ENCODE measurements at places on chromosomes 2 and 18. TPM values are rescaled to one million over a fixed set of nuclear protein-coding genes. Genes with fewer than 3 reads are reported as not detected.

- H3K27ac ChIP-seq = no peak overlapping the region
- H3K4me3 ChIP-seq = no peak overlapping the region
- H3K36me3 ChIP-seq = no peaks in the 10 kb centered on the region
- DNase-seq = no peak
- no peaks in the 10 kb centered on the region for H3K27me3 ChIP-seq
Measured at GRCh38 chr2:186101616-186102015, 363.0 kb downstream of the FSIP2 start.

GRCh38 chr18:67276638-67277037, 239.9 kb downstream of the DSEL start:
- no peak overlapping the region for H3K4me3 ChIP-seq
- no peak for DNase-seq
- no peaks in the 10 kb centered on the region for H3K27me3 ChIP-seq
- H3K4me1 ChIP-seq = no peaks in the 10 kb centered on the region
- no peak overlapping the region for H3K27ac ChIP-seq
- H3K36me3 ChIP-seq = no peaks in the 10 kb centered on the region

GRCh38 chr2:235595422-235596010, 101.7 kb downstream of the AGAP1 start:
- H3K4me1 ChIP-seq = peaks cover 4% of the 10 kb centered on the region
- H3K36me3 ChIP-seq = no peaks in the 10 kb centered on the region
- H3K4me3 ChIP-seq = no peak overlapping the region
- no peak overlapping the region for H3K27ac ChIP-seq
- H3K27me3 ChIP-seq = no peaks in the 10 kb centered on the region
- DNase-seq = no peak

DNA sequence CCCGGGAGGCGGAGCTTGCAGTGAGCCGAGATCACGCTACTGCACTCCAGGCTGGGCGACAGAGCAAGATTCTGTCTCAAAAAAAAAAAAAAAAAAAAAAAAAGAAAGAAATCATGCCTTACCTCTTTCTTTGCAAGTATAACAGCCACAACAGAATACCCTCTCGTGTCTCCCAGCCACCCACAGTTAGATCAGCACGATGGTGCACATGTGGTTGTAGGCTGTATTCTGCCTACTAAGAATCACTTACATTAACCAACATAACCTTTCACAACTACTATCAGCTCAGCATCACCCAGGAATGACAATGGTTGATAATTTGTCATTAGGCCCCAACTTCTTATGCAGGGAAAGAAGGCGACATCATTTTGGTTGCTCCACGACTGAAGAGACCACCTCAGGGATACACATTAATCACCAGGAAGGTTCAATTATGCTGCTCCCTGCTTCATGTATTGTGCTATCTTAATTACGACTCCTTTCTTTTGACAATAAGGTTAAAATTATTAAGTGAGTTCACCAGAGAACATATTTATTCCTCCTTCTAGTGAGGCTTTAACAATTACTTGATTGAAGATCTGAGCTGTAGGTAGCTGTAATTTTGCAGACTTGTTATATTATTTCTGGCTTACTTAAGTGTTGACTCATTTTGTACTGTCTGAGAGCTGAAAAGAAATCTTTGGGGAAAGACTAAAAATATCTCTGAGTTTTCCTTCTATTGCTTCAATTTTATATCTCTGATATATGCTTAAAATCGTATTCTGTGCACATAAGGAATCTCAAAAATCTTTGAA, 120.1 kb downstream of the LRP1B start:
- H3K27ac ChIP-seq = no peak overlapping the region
- no peak overlapping the region for H3K4me3 ChIP-seq
- H3K27me3 ChIP-seq = no peaks in the 10 kb centered on the region
- DNase-seq = no peak
- no peaks in the 10 kb centered on the region for H3K36me3 ChIP-seq

DNA sequence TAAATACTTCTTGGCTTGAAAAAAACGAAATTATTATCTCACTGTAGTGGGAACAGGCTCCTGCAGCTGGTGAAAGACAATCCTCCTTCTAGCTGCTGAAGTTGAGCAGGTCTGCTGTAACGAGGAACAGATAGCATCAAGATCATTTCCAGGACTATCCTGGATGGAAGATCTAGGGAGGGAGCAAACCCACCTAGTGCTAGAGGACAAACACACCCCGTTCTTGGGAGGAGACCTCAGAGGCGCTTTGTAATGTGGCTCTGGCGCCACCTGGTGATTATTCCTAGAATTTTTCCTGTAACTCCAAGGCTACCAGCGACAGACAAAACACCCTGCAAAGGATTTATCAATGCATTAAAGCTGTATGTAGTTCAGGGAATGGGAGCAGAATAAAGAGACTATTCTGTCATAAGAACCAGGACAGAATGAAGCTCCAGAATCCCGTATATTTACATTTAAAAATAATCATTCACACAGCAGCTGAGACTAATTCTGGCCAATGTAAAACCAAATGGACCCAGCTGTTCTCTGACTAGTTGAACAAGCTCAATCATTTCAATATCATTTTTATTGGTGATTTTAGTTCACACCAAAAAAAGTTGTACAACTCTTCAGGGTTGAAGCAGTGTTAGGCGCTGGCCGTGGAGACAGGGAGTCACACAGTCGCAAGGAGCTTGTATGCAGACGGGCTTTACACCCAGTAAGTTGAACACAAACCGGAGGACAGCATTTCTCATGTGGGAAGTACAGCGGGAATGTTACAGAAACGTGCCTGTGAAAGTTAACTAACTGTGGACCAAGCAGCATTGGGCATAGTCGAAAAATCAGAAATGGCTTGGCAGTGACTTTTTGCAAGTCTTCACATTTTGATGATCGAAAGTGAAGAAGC, 290.3 kb downstream of the TRIB2 start:
- peaks cover 19% of the 10 kb centered on the region for H3K4me1 ChIP-seq
- H3K4me3 ChIP-seq = no peak overlapping the region
- no peaks in the 10 kb centered on the region for H3K27me3 ChIP-seq
- H3K27ac ChIP-seq = no peak overlapping the region
- no peaks in the 10 kb centered on the region for H3K36me3 ChIP-seq
- DNase-seq = no peak

DNA sequence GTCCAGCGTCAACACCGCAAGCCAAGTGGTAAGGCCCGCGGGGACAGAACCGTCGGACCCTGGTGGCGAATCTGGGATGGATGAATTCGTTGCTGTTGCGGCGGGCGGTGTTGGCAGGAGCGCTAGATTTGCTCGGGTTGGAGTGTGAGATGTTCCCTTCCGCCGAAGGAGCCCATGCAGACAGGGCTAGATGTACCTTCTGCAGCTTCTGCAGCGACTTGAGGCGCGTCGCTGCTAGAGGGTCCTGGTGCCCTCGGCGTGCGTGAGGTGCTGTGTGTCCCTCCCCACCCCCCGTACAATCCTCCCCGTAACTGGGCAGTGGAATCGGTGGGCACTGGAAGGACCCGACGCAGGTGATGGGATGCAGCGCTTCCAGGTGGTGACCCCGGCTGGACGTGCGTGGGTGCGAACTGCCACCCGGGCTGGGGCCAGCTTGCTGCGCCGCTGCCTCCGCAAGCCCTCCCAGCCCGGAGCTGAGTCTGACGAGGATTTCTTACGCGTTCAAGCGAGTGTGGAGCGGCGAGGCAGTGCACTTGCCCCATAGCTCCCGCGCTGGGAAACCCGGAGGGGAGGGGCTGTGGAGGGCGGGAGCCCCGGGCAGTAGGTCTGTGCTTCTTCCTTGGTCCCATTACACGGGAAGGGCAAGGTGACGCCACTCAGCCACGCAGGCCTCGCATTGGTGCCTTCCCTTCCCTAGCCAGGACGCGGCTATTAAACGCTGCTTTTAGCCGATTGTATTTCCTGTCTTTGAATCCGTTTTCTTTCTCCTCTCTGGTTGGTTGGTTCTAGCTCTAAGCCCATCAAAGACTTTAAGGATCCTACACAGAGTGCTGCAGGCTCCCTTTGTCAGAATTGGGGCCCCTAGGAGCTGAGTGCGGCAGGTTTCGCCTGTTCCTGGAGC, 34.2 kb downstream of the CHRNA1 start:
- no peak for DNase-seq
- H3K27me3 ChIP-seq = peaks cover 41% of the 10 kb centered on the region
- H3K4me3 ChIP-seq = peak overlapping the region; percentile 33
- H3K4me1 ChIP-seq = peaks cover 5% of the 10 kb centered on the region

DNA sequence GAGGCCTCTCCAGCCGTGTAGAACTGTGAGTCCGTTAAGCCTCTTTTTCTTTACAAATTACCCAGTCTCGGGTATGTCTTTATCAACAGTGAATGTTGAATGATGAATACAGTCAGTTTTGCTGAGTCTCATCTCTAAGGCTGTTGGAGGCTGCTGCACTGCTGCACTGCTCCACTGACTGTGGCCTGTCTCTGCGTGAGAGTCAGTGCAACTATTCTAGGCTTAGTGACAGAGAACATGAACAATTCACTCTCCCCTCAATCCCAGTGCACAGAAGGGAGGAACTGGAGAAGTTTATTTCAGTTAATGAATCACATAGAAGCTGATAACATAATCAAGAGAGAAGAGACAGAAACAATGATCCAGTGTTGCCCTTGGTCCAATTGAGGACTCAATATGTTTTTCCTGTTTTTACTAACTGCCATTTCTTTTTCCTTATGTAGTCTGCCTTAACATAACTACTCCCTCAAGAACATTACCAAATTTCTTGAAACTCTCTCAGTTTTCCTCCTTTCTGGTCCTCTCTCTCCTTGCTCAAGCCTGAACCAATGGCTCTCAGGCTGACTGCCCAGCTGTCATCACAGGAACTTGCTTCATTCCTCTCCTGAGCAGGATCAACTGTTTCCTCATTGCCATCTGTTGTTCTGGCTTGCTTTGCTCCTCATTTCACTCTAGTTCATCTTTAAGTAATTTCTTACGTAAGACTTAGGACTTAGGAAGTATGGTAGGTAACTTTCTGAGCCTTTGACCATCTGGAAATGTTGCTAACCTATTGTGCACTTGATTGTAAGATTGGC, 483.2 kb downstream of the METTL4 start:
- H3K4me3 ChIP-seq = no peak overlapping the region
- H3K27me3 ChIP-seq = no peaks in the 10 kb centered on the region
- no peaks in the 10 kb centered on the region for H3K36me3 ChIP-seq
- H3K4me1 ChIP-seq = no peaks in the 10 kb centered on the region
- no peak for DNase-seq

- H3K4me1 ChIP-seq = peaks cover 27% of the 10 kb centered on the region
- H3K36me3 ChIP-seq = no peaks in the 10 kb centered on the region
- DNase-seq = no peak
- H3K4me3 ChIP-seq = peak overlapping the region; percentile 58
Measured at GRCh38 chr2:24490181-24490689, 819 bp upstream of the NCOA1 start.

GRCh38 chr2:101063352-101064124, 61.4 kb downstream of the RPL31 start:
- no peak overlapping the region for H3K4me3 ChIP-seq
- H3K27ac ChIP-seq = no peak overlapping the region
- DNase-seq = no peak
- H3K36me3 ChIP-seq = no peaks in the 10 kb centered on the region
- no peaks in the 10 kb centered on the region for H3K27me3 ChIP-seq

GRCh38 chr2:22442051-22442450, 942.9 kb upstream of the KLHL29 start:
- H3K36me3 ChIP-seq = no peaks in the 10 kb centered on the region
- no peak overlapping the region for H3K4me3 ChIP-seq
- H3K27me3 ChIP-seq = no peaks in the 10 kb centered on the region
- H3K27ac ChIP-seq = no peak overlapping the region
- DNase-seq = no peak

GRCh38 chr18:79945118-79946042, 6.1 kb downstream of the SLC66A2 start:
- DNase-seq = peak; percentile 54
- no peaks in the 10 kb centered on the region for H3K27me3 ChIP-seq
- no peak overlapping the region for H3K4me3 ChIP-seq
- no peak overlapping the region for H3K27ac ChIP-seq
- H3K4me1 ChIP-seq = peaks cover 36% of the 10 kb centered on the region

The INHBB gene
- total RNA-seq = 12.3 TPM

The CERKL gene
- 0.29 TPM for total RNA-seq

The HJURP gene
- 1.2 TPM for total RNA-seq

Data from upper lobe of right lung (tissue), 1 donor.